ENCODE measurements at places on chromosomes 5 and 9.

GRCh38 chr5:55338810-55339243 is 31.0 kb downstream of the MTREX start:
- DNase-seq: no peak

GRCh38 chr9:31715250-31715649 is 669.2 kb upstream of the ACO1 start:
- no peak for DNase-seq

DNA sequence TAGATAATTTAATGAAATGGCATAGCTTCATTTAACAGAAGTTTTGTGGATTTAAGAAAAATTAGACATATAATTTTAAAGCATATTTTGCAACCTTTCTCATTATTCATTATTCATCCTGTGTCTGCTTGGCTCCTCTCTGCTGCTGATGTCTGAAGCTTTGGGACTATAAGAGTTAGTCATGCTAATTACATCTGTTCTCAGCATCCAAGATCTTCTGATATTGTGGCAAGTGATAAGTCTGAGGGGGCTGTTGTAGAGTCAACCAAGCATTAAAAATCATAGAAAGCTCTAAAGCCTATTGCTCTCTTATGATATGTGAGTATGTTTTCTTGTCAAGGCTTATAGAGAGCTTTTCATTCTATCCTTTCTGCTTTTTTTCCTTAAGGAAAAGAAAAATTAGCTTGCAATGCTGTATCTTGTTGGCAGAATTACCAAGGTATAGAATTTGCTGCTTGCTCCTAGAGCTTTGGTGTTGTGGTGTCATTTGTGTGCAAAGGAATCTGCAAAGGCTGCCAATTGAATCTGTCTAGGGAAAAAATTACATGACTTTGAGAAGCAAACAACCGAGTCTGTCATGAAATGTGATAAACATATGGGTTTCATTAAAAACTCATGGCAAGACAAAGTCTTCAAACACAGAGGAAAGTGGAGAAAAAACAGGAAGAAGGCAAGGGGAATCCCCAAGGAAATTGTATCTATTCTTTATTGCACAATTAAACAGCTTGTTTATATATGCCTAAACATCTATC is 156.1 kb upstream of the DAB2 start:
- DNase-seq: no peak

GRCh38 chr5:67206461-67206860 is 9.9 kb upstream of the CD180 start:
- no peak for DNase-seq

DNA sequence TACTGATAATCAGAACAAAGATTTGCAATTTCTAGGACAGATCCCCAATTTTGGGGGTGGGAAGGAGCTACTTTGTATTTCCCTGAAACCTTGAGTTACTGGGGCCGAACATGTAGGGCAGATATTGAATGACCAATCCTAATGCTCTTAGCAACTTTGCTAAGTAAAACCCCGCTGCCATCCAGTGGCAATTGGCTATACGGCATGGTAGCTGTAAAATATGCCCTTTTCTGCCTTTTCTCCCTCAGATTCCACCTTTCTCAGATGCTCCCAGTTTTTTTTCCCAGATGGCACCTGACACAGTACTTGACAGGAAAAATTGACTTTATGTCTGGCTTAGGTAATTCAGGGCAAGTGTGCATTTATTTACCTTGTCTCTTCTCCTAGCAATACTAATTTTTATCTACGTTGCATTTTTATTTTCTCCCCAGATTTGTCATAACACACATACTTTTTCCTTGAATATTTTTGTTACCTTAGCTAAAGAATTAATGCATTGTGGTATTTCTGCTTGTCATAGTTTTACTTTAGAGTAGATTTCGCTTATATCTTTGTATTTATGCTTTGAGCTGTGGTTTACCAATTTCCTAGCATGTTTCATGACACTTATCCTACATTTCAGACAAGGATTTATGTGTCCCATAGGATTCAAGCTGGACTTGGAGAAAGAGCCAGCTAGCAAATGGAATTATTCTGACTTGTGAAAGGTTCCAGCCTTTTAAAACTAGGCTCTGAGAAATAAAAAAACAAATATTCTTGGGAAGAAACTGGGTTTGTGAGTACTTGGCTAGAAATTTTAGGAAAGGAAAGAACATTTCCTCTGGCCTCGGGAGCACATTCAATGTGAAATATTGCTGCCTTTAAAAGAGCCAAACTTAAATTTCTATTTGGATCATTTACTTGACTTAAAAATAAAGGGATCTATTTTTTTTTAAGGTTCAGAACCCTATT is 37.4 kb downstream of the PIK3R1 start:
- DNase-seq: no peak

GRCh38 chr5:115465431-115465830 is 79.1 kb downstream of the FEM1C start:
- no peak for DNase-seq

- DNase-seq: no peak
These were observed 132.9 kb upstream of the ANKH start for GRCh38 chr5:15004506-15004905.

- DNase-seq: no peak
These were observed 12.6 kb upstream of the STXBP1 start for GRCh38 chr9:127599550-127599891.

DNA sequence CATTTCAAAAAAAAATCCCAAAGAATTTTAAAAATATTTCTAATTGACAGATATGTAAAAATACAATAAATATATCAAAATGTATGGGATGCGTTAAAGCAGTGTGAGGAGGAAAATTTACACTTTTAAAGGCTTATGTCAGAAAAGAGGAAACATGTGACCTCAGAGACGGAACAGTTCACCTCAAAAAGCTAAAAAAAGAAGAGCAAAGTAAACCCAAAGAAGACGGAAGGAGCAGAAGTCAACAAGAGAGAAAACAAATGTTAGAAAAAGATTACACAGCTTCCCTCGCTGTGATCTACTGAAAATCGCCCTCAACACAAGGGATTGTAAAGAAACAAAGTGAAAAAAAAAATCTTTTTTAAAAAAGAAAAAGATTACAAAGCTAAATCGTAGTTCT is 186.9 kb downstream of the AUH start:
- DNase-seq: no peak

GRCh38 chr5:45225571-45226031 is 416.9 kb downstream of the MRPS30 start:
- no peak for DNase-seq

GRCh38 chr9:91903126-91903911 is 46.7 kb downstream of the ROR2 start:
- no peak for DNase-seq

DNA sequence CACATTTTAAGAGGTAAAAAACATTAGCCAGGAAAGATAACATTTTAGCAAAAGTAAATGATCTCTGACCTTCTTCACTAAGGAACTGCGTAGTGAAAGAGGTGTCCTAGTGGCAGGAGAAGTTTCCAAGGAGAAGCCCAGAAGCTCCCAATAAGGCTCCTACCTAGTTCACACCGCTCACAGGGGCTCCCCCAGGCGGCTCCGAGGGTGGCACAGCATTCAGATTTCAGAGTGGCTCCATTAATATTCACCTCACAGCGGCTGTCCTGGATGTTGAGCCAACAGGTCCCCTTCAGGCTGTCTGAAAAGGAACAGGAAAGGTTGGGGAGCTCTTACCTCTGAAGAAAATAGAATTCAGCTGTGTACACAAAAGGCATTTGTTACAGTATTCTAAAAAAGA is 187.3 kb downstream of the FBN2 start:
- no peak for DNase-seq

DNA sequence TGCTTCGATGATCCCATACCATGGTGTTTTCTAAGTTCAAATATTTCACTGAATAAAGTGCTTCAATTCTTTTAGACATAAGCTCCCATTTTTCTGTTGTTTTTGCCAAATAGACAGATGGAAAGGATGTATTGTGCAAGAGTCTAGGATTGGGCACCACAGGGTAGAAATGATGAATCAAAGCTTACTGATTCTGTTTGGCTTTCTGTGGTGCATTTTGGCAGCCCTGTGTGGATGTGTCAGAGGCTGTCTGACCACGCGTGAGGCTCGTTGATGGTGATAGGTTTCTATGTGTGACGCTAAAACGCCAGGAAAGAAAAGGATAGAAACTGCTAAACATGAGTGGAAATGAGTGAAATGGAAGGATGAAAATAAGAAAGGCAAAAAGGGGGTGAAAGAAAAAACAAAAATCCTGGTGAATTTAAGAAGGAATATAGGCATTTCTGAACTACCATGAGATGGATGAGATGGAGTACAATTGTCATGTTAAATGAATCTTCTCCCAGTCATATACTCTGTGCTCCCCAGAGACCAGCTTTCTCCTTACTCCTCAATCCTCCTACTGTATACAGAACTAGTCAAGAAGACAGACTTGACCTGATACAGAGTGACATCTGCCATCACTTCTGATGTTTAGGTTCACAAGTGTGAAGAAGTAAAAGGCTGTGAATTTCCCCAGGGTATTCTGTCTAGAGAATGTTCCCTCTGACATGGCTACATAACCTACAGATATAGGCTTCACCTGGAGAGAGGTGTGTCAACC is 54.4 kb downstream of the ANKH start:
- DNase-seq: no peak

- no peak for DNase-seq
These were observed 31.5 kb upstream of the TMED7 start for GRCh38 chr5:115657125-115657880.

GRCh38 chr9:110776221-110776620 is 107.6 kb downstream of the MUSK start:
- no peak for DNase-seq

GRCh38 chr5:157528036-157528632 is 47.4 kb downstream of the ADAM19 start:
- DNase-seq: no peak

DNA sequence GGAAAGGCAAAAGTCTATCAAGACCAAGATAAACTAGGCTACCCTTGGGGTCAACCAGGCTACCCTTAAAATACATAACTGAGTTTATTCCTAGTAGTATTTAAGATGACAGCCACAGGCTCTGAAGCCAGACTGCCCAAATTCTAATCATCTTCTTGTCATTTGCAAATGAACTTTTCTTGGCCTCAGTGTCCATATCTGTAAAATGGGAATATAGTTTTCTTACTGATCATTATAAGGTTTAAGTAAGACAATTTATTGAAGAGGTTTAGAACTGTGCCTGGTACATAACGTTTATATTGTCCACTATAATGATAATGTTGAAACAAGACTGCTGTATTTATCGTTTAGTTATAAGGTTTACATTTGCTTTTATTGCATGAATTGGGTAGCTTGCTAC is 112.5 kb downstream of the SLC12A2 start:
- no peak for DNase-seq

- DNase-seq: no peak
These were observed 86.9 kb upstream of the SIMC1 start for GRCh38 chr5:176151281-176151680.

GRCh38 chr5:162474239-162474638 is 406.7 kb downstream of the GABRG2 start:
- no peak for DNase-seq

DNA sequence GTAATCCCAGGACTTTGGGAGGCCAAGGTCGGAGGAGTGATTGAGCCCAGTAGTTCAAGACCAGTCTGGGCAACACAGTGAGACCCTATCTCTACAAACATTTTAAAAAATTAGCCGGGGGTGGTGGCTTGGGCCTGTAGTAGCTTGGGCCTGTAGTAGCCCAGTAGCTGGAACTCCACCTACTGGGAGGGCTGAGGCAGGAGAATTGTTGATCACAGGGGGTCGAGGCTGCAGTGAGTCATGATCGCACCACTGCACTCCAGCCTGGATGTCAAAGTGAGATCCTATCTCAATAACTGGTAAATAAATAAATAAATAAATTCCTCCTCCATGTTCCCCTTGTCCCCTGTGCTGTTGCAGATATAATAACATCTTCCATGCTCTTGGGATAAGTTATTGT is 14.3 kb downstream of the VCAN start:
- no peak for DNase-seq

- DNase-seq: no peak
These were observed at the start of gene ARL14EPL for GRCh38 chr5:116032094-116032517. Gene ARL14EPL (plus strand): TSS chr5:116032472. CDS start chr5:116051466, 18,994 bp downstream.

- DNase-seq: no peak
These were observed 142.8 kb downstream of the DCP2 start for GRCh38 chr5:113119246-113119924.

GRCh38 chr9:13053504-13053903 is 226.0 kb downstream of the MPDZ start:
- no peak for DNase-seq

DNA sequence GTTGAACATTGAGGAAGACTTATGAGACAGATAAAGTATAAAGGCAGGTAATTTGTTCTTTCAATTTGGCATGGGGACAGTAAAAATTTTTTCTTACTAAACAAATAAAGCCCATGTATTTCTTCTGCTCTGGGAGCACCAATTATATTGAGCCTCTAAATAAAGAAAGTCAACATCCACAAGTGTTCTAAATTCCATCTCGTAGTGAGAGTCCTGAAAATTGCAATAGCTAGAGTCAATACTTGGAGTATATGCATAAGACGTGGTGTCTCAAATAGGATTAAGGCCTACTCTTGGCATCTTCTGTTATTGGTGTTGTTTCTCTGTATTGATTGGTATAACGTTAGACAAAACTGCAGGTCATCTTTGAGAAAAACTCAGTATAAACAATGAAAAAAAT is 120.5 kb upstream of the CDKN2B start:
- DNase-seq: no peak

DNA sequence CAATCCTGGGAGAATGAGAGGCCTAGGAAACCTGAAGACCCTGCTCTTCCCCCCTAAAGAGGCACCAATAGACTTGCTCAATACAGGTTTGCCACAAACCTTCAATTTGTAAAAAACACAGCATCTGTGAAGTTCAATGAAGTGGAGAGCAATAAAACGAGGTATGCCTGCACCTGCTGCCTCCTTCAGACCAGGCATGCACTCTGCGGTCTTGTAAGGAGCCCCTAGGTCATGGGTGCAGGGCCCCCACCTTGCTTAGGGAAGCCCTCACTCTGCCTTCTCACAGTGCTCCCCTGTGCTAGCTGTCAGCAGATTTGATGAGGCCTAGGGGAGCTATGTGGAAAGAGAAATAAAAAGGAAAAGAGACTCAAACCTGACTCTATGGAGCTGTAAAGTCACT is 72.1 kb upstream of the GALNT10 start:
- no peak for DNase-seq

- no peak for DNase-seq
These were observed 131.4 kb upstream of the LHFPL2 start for GRCh38 chr5:78779771-78780616.

GRCh38 chr5:113166261-113166660 is 189.7 kb downstream of the DCP2 start:
- DNase-seq: no peak

DNA sequence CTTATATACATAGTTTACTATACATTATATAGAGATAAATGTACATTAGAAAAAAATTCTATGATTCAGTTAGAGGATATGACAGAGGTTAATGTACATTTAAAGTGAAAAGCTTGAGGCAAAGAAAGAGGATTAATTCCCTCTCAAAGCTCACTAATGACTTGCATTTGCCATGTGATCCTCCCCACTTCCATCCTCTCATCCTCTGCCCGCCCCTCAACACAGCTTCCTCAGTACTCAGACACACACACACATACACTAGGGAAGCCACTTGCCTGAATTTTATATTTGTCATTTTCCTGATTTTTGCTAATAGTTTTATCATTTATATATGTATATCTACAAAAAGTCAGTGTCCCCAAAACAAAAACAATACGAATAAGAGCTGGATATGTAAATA is 764.5 kb downstream of the EFNA5 start:
- no peak for DNase-seq
